ENCODE measurements at places on chromosomes 7 and 10. TPM values are rescaled to one million over a fixed set of nuclear protein-coding genes. Genes with fewer than 3 reads are reported as not detected.

The SPDYE6 gene
- total RNA-seq, result not detected

The ZPBP gene
- not detected for total RNA-seq

The HDAC9 gene
- total RNA-seq, result 2.4 TPM

The MYL7 gene
- not detected for total RNA-seq

The AZGP1 gene
- total RNA-seq, result 0.09 TPM

The CUZD1 gene
- not detected for total RNA-seq

The ASL gene
- total RNA-seq, result 49.6 TPM

The ZDHHC6 gene
- total RNA-seq, result 11.1 TPM

The GPR158 gene
- total RNA-seq, result 0.09 TPM

The DBF4 gene
- total RNA-seq, result 2.5 TPM

The PDE6C gene
- not detected for total RNA-seq

The MYL10 gene
- total RNA-seq, result not detected

The MMRN2 gene
- 0.70 TPM for total RNA-seq

The XPNPEP1 gene
- 101 TPM for total RNA-seq

All from pericardium fibroblast (primary cell).